ENCODE measurements at places on chromosomes 3 and 15. TPM values are rescaled to one million over a fixed set of nuclear protein-coding genes. Genes with fewer than 3 reads are reported as not detected.

DNA sequence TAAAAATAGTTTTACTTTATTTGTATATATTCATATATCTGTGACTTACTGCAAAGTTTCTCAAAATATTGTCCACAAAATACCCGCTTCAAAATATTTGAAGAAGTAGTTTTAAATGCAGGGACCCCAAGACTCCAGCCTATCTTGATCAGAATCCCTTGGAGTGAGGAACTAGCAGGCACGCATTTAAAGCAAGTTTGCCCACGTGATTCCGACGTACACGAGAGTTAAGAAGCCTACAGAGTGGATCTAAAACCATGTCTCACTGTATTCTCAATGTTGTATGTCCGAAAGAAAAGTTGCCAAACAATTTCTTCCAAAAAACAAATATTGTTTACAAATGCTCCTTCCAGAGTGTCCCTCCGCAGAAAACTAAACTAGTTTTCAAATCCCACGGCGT lies 1.7 kb downstream of the GABRB3 start:
- DNase-seq: no peak

DNA sequence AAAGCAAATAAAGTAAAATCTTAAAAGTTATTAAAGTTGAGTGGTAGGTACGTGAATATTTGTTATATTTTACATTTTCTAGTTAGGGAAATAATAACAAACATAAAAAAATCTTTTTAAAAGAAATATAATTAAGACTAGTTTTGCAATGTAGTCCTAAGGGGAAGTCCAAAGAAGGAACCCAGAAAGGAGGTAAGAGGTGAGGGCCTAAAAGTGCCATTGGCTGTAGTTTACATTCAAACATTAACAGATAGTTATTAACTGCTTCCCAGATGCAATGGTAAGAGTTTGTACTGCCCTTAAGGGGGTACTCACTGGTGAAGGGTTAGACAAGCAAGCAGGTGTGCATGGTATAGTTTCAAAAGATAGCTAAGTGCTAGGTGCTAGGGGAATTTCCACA lies 79.2 kb downstream of the B3GALNT1 start:
- no peak for DNase-seq

DNA sequence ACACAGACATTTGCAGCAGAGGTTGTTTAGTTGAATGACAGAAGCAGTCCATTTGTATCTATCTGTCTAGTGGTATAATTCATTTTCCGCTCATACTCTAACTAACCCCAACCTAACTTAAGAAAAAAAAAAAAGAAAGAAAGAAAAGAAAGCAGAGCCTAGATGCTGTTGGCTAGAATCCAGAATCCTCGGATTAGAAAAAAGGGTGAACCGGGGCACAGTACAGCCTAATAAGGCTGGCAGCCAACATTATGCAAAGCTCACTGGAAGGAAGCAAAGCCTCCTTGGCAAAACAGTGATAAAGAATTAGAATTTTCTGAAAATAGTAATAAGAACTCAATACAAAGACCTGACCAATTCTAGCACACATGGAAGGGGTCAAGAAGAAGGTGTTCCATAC lies 640.8 kb downstream of the TUSC7 start:
- no peak for DNase-seq

DNA sequence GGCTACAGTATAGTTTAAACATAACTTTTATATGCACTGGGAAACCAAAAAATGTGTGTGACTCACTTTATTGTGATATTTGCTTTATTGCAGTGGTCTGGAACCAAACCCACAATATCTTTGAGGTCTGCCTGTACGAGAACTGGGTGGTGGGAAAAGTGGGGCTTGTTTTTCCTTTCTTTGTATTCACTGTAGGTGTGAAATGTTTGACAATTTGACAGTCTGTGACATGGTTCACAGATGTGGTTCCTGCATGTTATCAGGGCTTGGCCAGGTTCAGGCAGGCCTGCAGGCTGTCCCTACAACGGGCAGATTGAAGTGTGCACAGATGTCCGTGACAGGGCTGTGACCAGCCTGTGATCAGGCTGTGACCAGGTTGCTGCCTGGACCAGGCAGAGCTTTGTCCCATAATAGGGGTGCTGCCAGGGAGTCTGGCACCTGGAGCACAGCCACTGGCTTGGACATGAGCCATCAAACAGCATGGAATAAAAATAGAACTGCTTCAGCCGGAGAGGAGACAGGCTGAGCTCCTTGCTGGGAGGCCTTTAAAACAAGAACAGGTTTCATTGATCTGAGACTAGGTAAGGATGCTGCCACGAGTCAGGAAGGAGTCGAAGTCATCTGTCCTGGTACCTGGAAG lies 61.0 kb downstream of the KLF13 start:
- peak; percentile 41 for DNase-seq

MAGEL2 gene
- total RNA-seq: not detected

GRCh38 chr3:124714223-124714853 lies 15.9 kb upstream of the UMPS start:
- DNase-seq: no peak

SYNM gene
- 2.6 TPM for total RNA-seq

TMEM62 gene
- 12.7 TPM for total RNA-seq

DNA sequence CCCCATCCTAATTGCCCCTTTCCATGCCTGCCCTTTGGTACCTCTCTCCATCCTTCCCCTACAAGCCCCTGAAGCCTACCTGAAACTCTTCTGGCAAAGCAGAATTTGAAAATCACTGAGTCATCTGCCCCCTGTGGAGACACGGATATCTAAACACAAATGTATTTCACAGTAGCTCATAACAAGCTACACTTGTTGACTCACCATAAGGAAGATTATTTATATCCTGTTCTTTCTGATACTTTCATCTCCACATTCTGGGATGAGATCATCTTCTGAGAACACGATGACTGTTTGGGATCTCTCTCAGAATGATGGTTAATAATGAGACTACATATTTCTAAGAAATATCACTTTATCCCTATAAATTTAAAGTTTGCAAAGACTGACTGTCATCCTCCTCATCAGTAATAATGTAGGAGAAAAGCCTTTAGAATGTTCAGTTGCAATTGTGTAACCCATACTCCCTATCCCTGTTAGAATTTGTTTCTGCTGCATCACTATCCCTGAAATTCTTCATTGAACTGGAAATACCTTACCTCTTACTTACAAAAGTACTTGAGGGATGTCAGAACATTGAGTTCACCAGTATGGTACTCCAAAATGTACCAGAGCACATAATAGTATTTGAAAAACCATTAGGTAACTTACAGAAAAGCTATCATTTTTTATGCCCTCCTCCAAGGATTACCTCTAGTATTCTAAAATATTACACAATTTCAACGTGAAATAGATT lies 116.1 kb upstream of the IL12A start:
- DNase-seq: no peak

DNA sequence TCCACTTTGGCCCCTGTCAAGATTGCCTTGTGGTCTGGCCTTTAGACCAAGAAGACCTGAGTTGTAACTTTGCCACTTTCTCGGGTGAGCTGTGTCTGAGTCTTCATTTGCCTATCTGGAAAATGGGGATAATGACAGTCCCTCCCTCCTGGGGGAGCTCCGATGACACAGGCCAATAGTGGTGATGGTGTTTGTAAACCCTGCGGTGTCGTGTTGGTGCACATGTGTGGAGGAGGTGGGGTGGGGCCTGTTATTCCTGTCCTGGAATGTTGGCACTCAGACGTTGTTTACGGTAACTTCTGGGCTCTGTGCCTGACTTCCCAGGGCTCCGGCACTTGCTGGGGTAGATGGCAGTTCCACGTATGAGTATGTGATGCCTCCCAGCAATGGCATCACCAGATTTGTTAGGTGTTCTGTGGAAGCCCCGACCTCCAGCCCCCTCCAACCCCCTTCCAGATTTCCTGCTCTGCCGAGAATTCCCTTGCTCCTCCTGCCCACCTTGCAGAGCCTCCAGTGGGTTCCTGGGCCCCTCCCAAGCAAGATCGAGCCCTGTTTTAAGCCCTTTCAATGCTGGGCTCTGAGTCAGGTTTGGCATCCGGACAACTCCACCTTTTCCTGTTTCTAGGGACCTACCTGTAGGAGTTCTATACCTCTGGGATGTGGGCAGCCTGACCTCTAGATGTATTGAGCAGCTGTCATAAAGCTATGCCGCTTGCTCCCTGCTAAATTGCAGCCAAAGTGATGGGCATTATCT lies 31.4 kb downstream of the HRH1 start:
- no peak for DNase-seq

TWF2 gene
- 118 TPM for total RNA-seq

WDR6 gene
- 144 TPM for total RNA-seq

- no peak for DNase-seq
Observed at GRCh38 chr3:69825446-69825845, 86.2 kb downstream of the MITF start.

GABRA5 gene
- not detected for total RNA-seq

- DNase-seq: no peak
Observed at GRCh38 chr3:179544981-179545645, 17.6 kb upstream of the ACTL6A start.

LRTM1 gene
- total RNA-seq: not detected

DNA sequence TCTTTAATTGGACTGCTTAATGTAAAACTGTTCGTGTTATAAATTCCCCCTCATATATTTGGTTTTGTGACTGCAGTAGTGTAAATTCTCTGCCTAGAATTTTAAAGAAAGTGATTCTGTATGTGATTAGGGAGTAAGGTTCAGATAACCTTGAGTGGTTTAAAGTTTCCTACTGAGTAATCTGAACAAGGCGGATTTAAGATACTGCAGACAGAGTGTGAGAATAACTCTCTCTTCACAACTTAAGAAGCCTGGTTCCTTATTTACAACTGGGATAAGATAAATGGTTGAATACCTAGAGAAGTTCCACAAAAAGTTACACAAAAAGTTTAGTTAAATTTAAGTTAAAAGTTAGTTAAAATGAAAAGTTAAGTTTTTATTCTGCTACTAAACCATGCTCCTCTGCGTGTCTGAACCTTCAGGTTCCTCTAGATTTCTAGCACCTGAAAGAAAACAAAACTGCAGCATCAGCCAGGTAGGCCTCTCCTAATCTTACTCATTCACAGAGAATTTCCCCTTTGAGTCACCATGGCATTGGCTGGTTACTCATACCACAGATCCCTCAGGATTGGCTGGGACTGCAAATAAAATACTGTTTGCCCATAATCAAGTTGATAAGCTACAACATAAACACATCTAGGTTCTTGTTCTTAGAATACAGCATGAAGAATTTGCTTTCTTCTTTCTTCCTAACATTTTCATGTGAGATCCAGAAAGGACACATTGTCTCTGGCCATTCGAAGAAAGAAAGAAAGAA lies at the start of gene ARL14:
TSS of gene ARL14 (plus strand) at position 614 of the 757 bp plus-strand sequence. CDS start 187 bp downstream, outside the sequence.
- DNase-seq: no peak

LRRC57 gene
- total RNA-seq: 15.7 TPM

DNA sequence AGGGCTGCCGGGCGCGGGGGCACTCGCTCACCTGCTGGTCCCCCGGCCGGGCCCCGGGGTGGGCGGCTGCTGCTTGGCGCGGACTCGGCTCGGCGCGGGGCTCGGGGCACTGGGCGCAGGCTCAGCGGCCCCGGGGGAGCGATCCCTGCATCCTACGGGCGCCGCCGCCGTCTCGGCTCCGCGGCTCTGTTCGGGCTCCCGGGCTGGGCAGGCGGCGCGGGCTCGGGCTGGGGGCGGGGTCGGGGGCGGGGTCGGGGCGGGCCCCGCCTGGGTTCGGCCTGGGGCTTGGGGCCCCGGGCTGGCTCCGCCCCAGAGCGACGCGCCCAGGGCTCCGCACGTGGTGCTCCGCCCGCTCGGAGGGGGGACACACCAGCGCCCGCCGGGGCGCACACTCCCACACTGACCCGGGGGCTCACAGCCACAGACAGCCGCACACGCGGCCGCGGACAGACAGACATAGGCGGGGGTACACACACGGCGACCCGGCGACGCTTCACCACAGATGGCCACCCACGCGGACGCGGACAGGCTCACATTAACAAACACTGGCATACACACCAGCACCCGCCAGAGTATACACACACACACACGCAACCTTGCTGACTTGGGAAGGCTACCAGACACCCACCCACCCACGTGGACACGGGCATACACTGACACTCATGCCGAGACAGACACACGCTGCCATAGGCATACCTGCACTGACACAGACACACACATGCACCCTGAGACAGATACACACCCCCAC lies at the start of gene SCN5A:
TSS of gene SCN5A (minus strand) at position 188 of the 748 bp plus-strand sequence. CDS start 16,380 bp downstream, outside the sequence.
- DNase-seq: peak; percentile 64

- DNase-seq: no peak
Observed at GRCh38 chr15:72140088-72140487, 21.9 kb downstream of the SENP8 start.

PPP4R2 gene
- 107 TPM for total RNA-seq

DNA sequence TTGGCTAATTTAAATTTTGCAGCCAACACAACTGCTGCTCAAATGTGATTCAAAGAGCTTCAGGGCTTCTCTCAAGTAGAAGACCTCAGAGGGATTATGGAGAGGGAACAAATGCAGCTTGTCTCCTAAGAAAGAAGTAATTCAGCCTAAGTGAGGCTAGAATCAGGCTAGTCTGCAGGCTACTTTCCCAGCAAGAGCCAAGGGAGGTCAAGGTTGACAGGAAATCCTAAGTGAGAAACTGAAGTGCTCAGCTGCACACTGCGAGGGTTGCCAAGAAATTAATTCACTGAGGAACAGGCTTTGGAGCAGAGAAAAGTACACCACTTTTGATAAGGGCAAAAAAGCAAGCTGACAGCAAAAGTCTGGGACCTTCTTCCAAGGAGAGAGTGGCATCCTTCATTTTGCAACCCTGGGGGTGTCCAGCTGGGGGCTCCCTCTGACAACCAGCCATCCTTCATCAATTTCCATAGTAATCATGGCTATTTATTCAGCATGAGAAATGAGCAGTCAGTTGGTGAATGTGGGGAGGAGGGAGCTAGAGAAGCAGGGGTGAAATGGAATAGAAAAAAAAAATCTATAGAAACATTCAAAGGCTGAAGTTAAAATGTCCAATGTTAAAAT lies 646.4 kb upstream of the ADAMTS9 start:
- DNase-seq: no peak

GRCh38 chr3:48919215-48920138 lies 835 bp downstream of the ARIH2 start:
- peak; percentile 78 for DNase-seq

Data from activated CD4-positive, alpha-beta memory T cell treated with anti-CD3 and anti-CD28 coated beads for 36 hours (primary cell).